CD4-positive, alpha-beta T cell (primary cell): ENCODE measurements at places on chromosomes 4 and X.

DNA sequence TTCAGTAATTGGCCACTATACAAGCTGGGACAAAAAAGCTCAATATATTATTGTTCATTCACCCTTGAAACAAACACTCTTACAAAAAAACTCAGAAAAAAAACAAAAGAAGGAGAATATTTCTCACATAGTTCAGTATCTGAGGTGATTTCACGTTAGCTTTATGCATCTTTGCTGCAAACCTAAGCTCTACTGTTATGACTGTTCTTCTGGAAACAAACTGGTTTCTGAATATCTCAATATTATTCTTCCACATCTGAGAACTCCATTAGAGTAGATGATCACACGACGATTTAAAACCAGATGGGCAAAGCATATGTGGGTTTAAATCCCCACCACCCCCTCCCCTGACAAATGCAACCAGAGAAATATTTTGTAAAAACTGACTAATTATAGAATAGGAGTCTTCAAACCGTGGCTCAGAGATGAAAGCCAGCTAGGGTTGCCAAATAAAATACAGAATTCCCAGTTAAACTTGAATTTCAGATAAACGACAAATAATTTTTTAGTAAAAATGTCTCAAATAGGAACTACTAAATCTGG, 182.0 kb upstream of the FAM241A start:
- DNase-seq: no peak

DNA sequence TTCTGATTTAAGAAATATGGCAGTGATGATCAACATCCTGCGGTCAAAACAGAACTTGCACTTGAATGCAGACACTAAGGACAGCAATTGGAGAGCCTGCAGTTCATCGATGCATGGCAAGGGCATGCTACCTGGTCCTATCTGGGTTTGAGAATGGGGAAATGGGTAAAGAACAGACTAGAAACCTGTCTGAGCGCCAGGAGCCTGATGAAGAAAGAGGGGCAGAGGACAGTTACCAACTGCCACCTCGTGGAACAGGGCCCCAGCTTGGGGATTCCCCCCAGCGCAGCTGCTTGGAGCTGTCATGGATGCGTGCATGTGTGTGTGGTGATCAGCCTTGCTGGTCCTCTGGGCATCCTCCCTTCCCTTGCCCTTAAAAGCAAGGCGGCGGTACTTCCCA, 30.2 kb upstream of the NKRF start:
- DNase-seq: peak; percentile 23

DNA sequence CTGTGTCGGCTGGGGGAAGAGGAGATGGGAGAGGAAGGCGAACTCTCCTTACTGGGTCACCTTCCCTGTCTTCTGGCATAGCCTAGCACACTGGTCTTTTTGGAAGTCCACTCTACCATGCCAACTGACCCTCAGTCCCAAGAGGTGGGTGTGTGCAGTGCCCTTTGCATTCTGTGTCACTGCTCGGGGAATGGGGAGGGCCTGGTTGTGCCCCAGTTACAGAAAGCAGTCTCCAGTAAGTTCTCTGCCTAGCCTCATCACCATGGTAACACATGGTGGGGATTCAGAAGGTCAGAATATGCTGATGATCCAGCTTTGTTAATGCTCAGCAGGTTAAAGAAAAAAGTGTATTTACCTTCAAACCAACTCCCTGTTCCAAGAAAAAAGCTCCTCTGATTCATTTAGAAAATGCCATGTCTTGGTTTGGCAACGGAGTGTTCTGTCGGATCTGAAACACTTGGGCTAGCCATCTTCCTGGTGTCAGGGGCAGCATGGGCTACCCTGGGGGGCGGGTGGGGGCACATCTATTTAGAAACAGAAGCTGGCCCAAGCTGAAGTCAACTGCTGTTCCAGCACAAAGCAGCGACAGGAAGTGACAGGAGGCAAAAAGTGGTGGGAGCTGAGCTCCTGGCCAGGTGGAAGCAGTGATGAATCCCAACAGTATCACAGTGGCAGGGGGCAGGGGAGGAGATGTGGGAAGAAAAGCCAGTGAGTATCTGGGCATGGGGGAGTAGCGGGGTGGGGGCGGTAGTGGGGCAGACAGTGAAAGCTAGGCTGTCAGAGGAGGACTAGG, 37.0 kb downstream of the NSG1 start:
- no peak for DNase-seq

- no peak for DNase-seq
Measured at GRCh38 chr4:133320576-133321170, 171.6 kb downstream of the PCDH10 start.

DNA sequence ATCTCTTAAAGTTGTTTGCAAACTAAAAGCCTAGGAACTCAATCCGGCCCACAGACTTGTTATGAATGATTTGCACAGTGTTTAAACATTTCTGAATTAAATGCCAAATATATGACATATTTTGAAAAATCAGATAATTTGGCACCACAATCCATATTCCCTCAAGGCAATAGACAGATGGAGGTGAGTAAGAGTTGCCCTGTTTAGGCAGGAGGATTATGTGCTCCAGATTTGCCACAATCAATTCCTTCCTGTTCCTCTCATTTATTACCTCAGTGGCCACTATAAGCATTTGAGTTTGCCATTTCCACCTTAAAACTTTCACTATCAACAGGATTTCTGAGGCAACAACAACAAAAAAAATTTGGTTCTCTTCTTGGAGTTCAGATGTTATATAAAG, 18.7 kb downstream of the UBA6 start:
- DNase-seq: no peak

DNA sequence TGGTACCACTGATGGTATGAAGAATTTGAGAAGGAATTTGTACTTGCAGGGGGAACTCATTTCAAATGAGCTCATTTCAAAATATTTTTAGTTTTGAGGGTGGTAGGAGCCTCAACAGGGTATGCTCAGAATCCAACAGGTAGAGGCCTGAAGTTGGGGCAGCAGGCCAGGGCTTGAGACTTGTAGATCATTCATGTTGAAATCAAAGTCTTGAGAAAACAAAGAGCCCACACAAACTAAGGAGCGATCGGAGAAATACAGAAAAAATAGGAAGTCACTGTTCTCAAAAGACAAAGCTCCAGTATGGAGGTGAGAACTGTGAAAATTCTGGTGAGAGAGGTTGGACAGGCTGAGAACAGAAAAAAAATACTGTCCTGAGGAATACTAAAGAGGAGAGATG, 979 bp upstream of the SLC9A6 start:
- no peak for DNase-seq
